GM23248 (cell line): ENCODE measurements at places on chromosomes 1 and 21.

- H3K36me3 ChIP-seq: no peaks in the 10 kb centered on the region
- H3K4me3 ChIP-seq: peak overlapping the region; percentile 51
- H3K27me3 ChIP-seq: no peaks in the 10 kb centered on the region
Measured at GRCh38 chr1:28296401-28297261, 32.2 kb upstream of the MED18 start.

GRCh38 chr1:89903550-89903949 is 82.7 kb downstream of the LRRC8D start:
- DNase-seq: no peak
- H3K27me3 ChIP-seq: no peaks in the 10 kb centered on the region
- no peak overlapping the region for H3K27ac ChIP-seq
- no peaks in the 10 kb centered on the region for H3K36me3 ChIP-seq
- H3K4me3 ChIP-seq: no peak overlapping the region

GRCh38 chr1:64031236-64031635 is 172.2 kb upstream of the UBE2U start:
- DNase-seq: no peak
- no peaks in the 10 kb centered on the region for H3K36me3 ChIP-seq
- H3K4me3 ChIP-seq: no peak overlapping the region

DNA sequence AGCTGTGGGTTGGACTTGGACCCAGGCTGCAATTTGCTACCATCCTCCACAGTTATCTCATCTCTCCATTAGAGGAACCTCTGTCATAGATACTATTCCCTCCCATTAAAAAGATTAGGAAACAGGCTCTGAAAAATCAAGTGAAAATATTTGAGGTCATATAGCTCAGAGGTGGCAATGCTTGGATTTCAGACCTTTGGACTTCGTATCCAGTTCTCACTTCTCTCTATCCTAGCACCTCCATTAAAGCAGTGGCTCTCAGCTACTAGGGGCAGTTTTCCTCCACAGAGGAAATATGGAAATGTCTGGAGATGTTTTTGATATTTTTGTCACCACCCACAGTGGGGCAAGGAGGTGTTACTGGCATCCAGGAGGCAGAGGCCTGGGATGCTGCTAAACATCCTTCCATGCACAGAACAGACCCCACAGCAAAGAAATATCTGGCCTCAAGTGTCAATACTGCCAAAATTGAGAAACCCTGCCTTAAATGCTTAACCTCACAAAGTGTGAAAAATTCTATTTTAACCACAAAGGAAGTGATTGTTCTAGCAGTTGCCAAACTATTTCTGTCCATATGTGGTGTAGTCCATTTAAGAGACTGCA is 54.1 kb downstream of the C8A start:
- H3K27me3 ChIP-seq: no peaks in the 10 kb centered on the region
- DNase-seq: peak; percentile 75
- H3K4me3 ChIP-seq: no peak overlapping the region
- peak overlapping the region; percentile 30 for H3K27ac ChIP-seq
- peaks cover 36% of the 10 kb centered on the region for H3K4me1 ChIP-seq
- no peaks in the 10 kb centered on the region for H3K36me3 ChIP-seq

- no peak for DNase-seq
- no peak overlapping the region for H3K27ac ChIP-seq
- no peaks in the 10 kb centered on the region for H3K4me1 ChIP-seq
- H3K27me3 ChIP-seq: no peaks in the 10 kb centered on the region
Measured at GRCh38 chr1:222798975-222799374, 15.9 kb upstream of the DISP1 start.
